Osteocyte (in vitro differentiated cells): ENCODE measurements at places on chromosomes 11 and 22. TPM values are rescaled to one million over a fixed set of nuclear protein-coding genes. Genes with fewer than 3 reads are reported as not detected.
A peak's percentile ranks its signal among the peaks of the same experiment; 100 is the strongest.

ALG12 gene
- 27.1 and 27.9 TPM in 2 replicates for total RNA-seq

DNA sequence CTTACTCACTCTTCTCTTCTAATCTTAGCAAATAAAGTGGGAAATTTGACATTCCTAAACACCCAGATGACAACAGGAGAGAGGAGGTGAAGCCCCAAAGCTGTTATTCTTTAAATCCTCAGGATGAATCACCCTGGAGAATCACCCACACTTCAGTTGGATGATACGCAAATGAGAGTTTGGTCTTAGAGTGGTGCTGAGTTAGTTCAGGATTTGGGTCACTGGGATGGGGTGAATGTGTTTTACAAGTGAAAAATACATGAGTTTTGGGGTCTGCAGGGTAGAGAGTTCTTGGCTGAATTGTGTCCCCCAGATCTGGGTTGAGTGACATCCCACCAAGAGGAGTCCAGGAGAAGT, 117.2 kb downstream of the GGTLC2 start:
- DNase-seq: peak; percentile 30

- DNase-seq: no peak
Measured at GRCh38 chr11:16891964-16892363, 122.2 kb downstream of the PLEKHA7 start.

DDB1 gene
- total RNA-seq: 259 and 266 TPM in 2 replicates

TP53AIP1 gene
- not detected in 2 replicates for total RNA-seq

OR6T1 gene
- not detected in 2 replicates for total RNA-seq

GRCh38 chr11:97110376-97110775, 720.6 kb downstream of the JRKL start:
- DNase-seq: no peak

- DNase-seq: no peak
Measured at GRCh38 chr22:32808038-32808445, 6.5 kb downstream of the TIMP3 start.

GRCh38 chr11:48106166-48106565, 110.4 kb upstream of the OR4B1 start:
- peak; percentile 5 for DNase-seq

CASP5 gene
- total RNA-seq: not detected in 2 replicates

DNA sequence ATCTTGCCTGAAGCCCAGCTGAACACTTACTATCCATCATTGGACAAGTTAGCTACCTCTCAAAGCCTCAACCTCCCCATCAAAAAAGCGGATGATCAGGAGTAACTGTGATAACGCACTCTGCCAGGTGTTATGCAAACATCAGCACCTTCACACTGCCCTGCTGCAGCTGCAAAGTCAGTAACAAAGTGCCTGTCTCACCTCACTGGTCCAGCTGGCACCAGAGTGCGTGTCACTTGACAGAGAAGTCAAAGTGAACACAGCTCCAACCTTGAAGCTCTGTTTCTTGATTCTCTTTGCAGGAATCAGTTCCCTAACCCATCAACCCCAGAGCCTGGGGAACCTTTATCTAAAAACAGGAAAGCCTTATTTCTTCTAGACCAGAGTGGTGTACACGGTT, 413.6 kb downstream of the CTTN start:
- DNase-seq: no peak

TMEM80 gene
- 43.9 and 45.2 TPM in 2 replicates for total RNA-seq

DNA sequence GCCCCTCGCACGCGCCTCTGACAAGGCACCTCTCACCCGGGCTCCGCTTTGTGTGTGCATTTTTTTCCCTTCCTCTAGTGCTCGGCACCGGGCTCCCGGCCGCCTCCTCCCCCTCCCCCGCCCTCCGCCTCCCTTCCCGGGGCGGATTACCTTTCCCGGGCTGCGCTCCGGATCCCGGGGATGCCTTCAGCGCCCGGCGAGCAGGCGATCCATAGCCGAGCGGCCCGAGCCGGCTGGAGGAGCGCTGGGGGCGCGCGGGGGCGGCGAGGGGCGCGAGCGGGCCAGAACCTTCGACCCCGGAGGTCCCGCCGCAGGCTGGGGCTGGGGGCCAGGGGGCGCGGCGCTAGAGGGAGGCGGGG, 282 bp downstream of the MPPED2 start:
- DNase-seq: no peak

- DNase-seq: no peak
Measured at GRCh38 chr11:11280826-11281225, 72.2 kb downstream of the CSNK2A3 start.

DNA sequence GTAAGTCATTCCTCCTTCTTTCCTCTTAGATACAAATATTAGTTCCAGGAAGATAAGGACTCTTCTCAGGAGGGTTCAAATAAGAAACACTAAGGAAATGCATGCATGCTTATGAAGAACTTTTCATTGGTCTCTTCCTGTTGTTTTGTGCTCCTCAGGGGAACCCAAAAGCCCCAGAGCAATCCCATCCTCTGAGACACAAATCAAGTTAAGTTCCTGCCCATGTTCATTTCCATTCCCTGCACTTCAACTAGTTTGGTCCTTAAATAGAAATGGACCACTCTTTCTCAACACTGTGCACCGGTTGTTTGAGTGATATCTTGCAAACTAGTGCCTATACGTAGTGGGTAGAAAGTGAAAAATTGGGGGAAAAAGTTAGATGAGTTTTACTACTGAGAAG, at the start of gene OR10G4:
Gene OR10G4 (plus strand): TSS at position 301 of the 400 bp plus-strand sequence. CDS start 2,578 bp downstream, outside the sequence.
- DNase-seq: no peak

DNA sequence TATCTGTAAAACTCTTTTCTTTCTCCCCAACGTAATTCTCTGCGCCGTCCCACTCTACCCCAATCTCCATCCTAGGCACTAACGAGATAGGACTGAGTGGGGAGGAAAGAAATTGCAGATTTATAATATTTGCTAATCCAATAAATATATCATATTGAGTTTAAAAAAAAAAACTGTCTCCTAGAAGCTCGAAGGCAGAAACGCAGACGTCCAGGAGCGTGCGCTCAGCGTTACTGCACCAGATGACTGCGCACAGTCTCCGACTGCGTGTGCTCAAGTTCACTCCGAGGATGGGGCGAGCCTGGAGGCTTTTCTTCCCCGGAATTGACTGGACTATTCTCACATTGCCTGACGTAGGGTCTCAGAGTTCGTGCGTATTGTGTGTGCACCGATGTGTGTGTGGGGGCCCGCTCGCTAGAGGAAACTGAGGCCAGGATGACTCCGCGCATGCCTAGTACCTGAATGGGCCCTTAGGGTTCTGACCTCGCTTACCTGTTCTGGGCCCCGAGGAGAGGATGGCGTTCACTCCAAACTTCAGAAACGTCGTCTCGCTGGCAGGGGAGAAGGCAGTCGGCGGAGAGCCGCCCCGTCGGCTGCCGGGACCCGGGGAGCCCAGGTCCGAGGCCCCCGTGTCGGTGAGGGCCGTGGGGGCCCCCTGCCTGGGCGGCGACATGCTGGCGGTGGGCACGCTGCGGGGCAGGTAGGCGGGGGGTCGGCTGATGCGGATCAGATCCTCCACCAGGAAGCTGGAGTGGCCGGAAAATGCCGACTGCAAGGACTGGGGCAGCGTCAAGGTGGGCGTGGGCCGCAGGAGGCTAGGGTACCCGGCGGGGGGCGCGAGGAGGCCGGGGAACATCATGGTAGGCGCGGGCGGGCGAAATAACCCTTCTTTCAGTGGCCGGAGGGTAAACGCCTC, 551 bp downstream of the DBX1 start:
- no peak for DNase-seq

GRCh38 chr11:117749541-117749910, 47.5 kb downstream of the DSCAML1 start:
- no peak for DNase-seq

- no peak for DNase-seq
Measured at GRCh38 chr11:32118025-32118974, 27.4 kb downstream of the RCN1 start.

GRCh38 chr11:61297746-61298145, 2.6 kb upstream of the VWCE start:
- no peak for DNase-seq

BET1L gene
- 54.6 and 59.3 TPM in 2 replicates for total RNA-seq

DNA sequence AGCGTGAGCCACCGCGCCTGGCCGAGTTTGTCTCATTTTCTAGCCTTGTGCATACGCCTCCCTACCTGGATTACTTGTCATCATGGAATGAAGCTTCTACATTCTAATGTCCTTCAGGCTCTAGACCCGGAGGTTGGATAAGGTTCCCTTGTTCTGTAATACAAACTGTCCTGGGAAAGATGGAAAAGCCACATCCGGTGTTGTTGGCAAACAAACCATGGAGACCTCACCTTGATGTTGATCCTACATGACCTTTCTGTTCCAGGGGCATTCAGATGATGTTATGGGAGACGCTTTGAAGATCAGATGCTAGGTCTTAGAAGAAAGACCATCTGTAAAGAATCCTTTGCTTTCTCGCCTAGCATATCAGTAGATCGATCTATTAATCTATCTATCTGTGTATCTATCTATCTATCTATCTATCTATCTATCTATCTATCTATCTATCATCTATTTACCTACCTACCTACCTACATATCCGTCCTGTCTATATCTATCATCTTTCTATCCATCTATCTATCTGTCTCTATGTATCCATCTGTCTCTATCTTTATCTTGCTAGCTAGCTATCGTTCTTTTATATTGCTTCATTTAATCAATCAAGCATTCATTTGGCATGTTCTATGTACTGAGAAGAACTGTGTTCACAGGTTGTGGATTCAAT, 46.3 kb upstream of the GRK3 start:
- no peak for DNase-seq

- DNase-seq: no peak
Measured at GRCh38 chr22:50189184-50189848, 3.6 kb downstream of the TRABD start.

TMEM223 gene
- 14.5 and 15.2 TPM in 2 replicates for total RNA-seq

- DNase-seq: no peak
Measured at GRCh38 chr11:66962247-66962646, 4.1 kb upstream of the PC start.

- no peak for DNase-seq
Measured at GRCh38 chr22:40258017-40258416, 80.3 kb downstream of the TNRC6B start.

DNA sequence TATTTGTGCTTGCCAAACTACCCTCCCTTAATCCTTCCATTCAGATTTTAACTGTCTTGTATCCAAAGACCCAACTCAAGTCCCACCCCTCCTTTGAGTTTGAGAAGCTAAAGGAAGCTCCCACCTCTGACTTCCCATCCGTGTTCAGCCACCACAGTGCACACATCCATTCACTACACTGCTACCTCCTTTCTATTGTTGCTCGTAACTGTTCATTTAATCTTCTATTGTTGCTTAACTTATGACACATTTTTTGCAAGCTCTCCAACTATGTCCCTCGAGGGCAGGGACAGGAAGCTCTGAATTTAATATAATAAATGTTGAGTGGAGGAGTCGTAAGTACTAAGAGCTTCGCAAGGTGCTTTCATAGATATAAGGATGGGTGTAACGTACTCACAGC, 10.4 kb downstream of the LARGE1 start:
- DNase-seq: no peak

C22orf42 gene
- total RNA-seq: not detected in 2 replicates

- DNase-seq: no peak
Measured at GRCh38 chr22:48353116-48353947, 1474.3 kb downstream of the BRD1 start.

PNPLA5 gene
- not detected in 2 replicates for total RNA-seq

DNA sequence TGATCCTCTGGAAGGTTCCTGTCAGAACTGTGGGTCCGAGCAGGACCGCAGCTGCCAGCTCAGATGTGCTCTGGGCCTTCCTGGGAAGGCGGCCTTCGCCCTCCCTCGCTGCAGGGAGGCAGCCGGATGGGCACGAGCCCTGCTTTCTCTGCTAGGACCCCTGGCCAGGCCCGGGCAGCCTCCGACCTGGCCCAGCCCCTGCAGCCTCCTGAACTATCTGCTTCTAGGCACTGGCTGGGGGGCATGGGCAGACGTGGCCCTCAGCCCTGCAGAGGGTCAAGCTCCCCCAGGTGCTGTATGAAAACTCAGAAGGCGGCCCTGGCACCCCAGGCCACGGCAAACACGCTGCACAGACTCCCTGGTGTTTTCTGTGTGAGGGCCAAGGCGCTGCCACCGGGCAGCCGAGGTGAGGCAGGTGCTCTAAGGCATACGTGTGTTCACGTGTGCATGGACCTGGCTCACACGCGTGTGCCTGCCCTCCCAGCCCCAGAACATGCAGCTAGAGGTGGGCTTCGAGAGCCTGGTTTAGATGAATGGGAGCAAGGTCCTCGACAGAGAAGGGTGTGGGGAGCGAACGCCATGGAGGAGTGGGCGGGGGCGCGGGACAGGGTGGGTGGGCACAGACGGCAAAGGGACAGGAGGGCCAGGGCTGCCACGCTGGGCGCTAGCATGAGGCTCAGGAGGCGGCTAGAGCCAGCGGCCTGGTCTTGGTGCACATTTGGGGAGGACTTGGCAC, 4.3 kb downstream of the LRFN4 start:
- DNase-seq: no peak

GRCh38 chr22:25193548-25193947, 6.1 kb upstream of the CRYBB3 start:
- no peak for DNase-seq

GRIA4 gene
- not detected in 2 replicates for total RNA-seq

DNA sequence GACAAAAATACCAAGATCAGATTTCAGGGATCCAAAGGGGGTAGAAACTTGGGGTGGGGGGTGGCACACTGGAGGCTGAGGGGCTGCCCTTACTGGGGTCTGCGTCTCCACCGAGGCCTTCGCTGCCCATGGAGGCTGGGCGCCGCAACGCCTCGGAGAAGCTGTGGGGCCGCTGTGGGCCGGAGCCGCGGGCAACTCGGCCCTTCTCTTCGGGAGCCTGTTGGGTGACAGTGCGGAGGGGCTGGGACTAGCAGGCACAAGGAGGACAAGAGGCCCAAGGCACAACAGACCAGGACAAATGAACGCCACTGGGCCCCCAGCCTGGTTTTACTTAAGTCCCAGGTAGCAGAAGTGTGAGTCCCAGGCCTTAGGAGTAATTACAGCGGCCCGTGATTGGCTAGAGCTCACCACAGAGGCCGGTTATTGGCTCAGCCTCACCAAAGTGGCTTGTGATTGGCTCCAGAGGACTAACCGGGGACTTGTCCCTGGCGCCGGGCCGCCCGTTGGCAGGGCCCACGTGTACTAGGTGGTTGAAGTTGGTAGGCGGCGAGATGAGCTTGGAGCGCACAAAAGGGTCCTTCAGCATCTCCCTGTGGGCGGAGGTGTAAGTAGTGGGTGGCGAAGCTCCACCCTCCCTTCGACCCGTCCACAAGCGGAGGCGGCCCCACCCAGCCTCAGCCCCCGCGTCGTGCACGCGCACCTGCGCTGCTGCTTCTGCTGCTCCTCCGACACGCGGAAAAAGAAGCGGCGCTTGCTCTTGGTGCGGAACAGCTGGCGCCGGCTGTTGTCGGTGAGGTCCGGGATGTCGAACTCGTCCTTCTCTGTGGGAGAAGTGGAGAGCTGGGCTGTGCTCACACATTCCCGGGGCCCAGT, 16.5 kb upstream of the MEN1 start:
- no peak for DNase-seq

GRCh38 chr11:30017445-30017895, 640 bp upstream of the KCNA4 start:
- DNase-seq: no peak

MYO7A gene
- 0.08 TPM in 1 of 2 replicates, not detected in the other for total RNA-seq

RFPL1 gene
- total RNA-seq: not detected in 2 replicates
